Fibroblast of skin of left quadriceps (primary cell): ENCODE measurements at places on chromosomes 4 and X.

DNA sequence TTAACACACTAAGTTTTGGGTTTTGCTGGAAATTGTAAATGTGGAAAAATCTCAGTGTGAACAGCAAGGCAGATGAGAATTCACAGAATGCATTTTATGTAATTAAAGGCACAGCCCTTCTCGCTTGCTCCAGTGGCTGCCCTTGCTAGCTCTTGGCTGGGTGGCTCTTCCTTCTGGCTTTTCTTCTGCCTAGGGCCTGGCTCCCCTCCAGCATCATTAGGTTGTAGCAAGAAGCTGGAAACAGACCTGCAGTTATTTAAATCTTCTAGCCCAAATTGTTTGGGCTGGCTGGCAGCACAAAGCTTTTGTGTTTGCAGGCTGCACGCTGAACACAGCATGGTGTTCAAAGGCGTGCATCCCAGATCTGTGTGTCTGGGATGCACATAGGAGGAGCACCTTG, 56.5 kb downstream of the LIMCH1 start:
- DNase-seq, result no peak

DNA sequence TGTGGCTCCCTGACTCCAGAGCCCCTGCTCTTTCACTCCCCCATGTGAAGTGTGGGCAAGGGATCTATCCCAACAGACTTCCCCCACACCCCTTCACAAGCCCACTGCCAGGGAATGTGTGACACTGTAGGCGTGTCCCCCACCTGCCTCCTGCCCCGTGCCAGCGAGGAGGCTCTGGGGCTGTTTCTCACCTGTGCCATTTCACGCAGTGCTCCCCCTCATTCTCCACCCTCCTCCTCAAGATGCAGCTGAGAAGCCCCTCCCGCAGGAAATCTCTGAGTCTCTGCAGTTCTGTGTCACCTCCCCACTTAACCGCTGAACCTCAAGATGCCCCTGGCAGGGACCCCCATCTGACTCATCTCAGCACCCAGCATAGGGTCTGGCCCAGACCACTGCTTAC, 5.4 kb downstream of the MAN2B2 start:
- no peak for DNase-seq

- no peak for DNase-seq
Measured at GRCh38 chr4:11801466-11802446, 373.1 kb upstream of the HS3ST1 start.

- DNase-seq, result peak; percentile 22
Measured at GRCh38 chrX:102720237-102721168, at the start of gene GPRASP3. GPRASP3 (plus strand) TSS chrX:102720743; CDS start chrX:102748996, 28,253 bp downstream.

GRCh38 chr4:47852136-47852535, 14.3 kb upstream of the CORIN start:
- DNase-seq, result no peak

DNA sequence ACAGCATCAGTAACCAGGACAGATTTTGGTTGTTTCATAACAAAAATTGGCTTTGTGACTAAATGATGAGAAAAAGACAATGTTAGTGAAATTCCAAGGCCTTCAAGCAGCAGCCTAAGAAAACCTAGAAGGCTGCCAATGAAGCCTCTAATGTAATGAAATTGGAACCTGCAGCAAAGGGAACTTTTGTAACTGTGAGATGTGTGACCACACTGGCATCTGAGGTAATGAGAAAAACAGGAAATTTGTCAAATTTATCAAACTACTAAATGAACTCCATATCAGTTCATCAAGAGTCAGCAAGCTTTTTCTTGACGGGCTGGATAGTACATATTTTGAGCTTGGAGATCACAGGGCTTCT, 30.4 kb upstream of the EMCN start:
- no peak for DNase-seq

DNA sequence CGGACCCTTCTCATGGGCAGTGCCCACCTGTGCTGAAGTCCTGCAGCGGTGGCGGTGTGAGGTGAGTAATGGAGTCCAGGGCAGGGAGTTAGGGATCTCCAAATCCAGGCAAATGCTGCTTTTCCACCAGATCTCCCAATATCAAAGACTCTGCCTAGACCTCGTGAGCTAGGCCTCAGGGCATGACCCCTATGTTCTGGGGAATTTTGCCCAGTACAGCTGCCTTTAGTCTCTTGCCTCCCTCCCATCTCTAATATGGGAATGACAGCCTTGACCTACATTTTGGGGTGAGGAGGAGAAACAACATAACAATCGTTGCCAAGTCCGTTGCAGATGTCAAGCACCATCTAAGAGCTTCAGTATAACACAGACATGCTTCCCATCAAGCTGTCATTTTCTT, 7.3 kb downstream of the PAK3 start:
- no peak for DNase-seq

DNA sequence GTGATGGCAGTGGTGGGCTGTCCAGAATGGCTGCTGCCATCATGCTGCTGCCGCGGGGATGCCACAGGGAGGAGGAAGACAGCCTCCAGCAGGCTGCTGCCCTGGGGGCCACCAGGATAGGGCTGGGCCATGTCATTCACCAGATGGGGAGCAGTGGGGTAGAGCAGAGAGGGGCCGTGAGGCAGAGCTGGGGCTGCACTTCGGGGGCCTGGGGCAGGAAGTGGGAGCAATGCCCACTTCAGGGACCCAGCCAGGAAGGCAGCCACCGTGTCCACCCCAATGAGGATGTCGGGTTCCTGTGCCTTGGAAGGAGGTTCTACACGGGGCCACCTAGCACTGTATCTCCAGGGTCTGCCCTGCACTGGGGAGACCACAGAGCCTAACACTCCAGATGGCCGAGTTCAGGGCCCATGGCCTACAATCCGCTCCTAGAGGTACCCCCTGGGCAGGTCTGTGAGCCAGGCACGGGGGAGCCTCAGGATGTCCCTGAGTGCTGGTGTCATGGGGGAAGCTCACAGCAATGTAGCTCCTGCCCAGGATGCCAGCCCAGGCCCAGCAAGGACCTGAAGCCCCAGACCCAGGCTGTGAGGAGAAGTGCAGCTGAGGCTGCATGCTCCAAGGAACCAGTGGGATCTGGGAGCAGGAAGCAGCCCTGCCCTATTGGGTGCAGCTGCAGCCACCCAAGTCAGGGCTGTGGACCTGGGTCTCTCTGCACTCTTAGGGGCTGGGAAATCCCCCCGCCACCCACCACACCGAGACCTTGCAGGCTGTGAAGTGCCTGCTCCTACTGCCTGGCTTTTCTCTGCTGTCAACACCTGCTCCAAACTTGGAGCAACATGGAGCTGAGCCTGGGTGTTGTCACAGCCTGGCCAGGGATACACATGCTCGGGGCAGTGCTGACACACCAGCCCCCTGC, 140.3 kb downstream of the PDHA2 start:
- no peak for DNase-seq

DNA sequence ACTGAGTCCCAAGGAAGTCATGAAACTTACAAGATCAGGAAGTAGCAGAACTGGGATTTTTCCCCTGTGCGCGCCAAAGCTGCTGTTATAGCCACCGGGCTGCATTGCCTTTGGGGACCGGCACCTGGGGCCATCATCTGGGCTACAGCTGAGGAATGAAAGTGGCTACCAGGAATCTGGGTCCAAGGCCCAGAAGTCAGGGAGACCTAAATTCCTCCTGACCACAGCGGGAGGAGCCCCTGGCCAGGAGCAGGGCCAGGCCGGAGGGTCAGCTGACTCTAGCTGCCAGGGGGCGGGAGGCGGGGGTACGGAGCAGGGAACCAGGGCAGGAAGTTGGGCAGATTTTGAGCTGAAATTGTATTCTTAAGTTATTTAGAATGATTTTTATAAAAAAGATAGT, 242.4 kb downstream of the EVC2 start:
- no peak for DNase-seq

- no peak for DNase-seq
Measured at GRCh38 chr4:75973766-75974165, 17.0 kb downstream of the SDAD1 start.

GRCh38 chr4:76354517-76355473, 48.3 kb downstream of the STBD1 start:
- no peak for DNase-seq

- no peak for DNase-seq
Measured at GRCh38 chrX:153214934-153215333, 35.9 kb downstream of the MAGEA1 start.

- no peak for DNase-seq
Measured at GRCh38 chr4:127491571-127491970, 141.2 kb upstream of the INTU start.
